Astrocyte (in vitro differentiated cells and primary cell): ENCODE measurements at places on chromosomes 11 and 22. TPM values are rescaled to one million over a fixed set of nuclear protein-coding genes. Genes with fewer than 3 reads are reported as not detected.

The CRYBA4 gene
- 1.1 and 2.0 TPM in 2 replicates for total RNA-seq

The TMEM151A gene
- total RNA-seq: 1.8 and 2.0 TPM in 2 replicates

The APOL3 gene
- total RNA-seq: 2.3 and 2.5 TPM in 2 replicates

The RASSF10 gene
- 1.2 and 2.0 TPM in 2 replicates for total RNA-seq

The TMEM218 gene
- total RNA-seq: 11.6 and 11.9 TPM in 2 replicates

The SELENOM gene
- 157 and 205 TPM in 2 replicates for total RNA-seq

The PDGFD gene
- 2.1 and 2.6 TPM in 2 replicates for total RNA-seq

The MMP1 gene
- 0.38 and 0.64 TPM in 2 replicates for total RNA-seq

The GAL gene
- 23.4 and 26.3 TPM in 2 replicates for total RNA-seq

The SF3B2 gene
- total RNA-seq: 169 and 170 TPM in 2 replicates

GRCh38 chr11:58286249-58286648, 18.2 kb upstream of the OR10W1 start:
- peak; percentile 25 for DNase-seq

DNA sequence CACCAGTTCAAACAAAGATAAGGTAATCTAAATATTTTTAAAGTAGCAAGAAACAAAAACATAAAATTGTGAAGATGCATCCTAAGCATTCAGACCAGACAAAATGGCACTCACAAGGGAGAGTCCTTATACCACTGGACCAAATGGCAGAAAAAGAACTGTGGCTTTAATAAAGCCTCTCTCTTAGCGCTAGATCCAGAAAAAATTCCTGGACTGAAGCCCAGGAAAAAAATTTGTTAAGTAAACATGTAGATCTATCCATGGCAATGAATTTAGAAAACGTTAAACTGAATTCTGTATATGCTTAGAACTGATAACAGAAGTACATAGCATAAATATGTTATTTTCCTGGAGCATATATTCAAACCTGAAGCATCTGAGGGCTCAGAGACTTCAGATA, 11.8 kb upstream of the CD59 start:
- DNase-seq: peak; percentile 42

DNA sequence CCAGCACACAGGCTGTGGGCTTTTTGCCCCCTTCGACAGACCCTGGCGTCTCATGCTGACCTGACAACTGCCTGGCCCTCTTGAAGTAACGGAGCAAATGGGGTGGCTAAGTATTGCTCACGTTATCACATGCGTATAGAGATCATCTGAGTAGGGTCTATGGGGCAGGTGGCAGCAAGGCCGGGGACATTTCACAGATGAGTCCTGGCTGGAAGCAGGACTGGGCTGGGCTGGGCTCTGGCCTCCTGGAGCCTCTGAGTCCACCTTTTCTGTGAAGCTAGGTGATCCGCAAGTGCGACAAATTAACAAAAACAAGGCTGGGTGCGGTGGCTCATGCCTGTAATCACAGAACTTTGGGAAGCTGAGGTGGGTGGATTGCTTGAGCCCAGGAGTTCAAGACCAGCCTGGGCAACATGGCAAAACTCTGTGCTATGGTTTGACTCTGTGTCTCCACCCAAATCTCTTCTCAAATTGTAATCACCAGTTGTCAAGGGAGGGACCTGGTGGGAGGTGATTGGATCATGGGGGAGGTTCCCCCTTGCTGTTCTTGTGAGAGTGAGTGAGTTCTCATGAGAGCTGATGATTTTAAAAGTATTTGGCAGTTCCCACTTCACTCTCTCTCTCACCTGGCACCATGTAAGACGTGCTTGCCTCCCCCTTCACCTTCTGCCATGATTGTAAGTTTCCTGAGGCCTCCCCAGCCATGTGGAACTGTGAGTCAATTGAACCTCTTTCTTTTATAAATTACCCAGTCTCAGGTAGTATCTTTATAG, 122.0 kb downstream of the MPPED1 start:
- DNase-seq: no peak

DNA sequence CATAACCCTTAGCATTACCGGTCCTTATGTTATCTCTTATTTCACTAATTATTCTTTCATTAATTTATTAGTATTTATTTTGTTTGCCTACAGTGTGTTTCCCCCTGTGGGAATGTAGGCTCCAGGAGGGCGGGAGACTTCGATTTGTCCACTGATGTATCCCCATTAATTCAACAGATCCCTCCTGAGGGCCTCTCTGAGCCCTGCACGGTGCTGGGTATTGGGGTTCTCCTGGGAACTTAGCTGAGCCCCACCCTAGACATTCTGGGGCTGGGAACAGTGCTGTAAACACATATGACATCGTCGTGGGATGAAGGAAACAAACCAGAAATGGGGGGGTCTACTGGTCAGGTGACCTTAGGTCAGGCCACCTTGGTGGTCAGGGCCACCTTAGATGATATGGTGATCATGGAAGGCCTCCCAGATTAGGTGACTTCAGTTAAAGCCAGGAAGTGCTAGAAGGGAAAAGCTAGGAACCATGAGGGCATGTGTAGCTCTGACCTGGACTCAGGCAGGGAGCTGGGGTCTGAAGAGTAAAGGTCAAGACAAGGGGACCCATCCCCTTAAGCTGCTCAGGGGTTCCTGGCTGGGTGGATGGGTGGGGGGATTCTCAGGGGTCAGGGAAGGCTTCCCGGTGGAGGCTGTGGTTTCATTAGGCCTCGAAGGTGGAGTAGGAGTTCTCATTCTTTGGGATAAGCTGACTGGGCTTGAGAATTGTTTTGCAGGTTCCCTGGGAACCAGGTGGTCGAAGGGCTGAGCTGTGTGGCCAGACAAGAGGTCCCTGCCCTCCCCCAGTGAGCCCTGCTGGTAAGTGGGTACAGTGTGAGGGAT, 1.0 kb downstream of the PHETA2 start:
- DNase-seq: no peak

DNA sequence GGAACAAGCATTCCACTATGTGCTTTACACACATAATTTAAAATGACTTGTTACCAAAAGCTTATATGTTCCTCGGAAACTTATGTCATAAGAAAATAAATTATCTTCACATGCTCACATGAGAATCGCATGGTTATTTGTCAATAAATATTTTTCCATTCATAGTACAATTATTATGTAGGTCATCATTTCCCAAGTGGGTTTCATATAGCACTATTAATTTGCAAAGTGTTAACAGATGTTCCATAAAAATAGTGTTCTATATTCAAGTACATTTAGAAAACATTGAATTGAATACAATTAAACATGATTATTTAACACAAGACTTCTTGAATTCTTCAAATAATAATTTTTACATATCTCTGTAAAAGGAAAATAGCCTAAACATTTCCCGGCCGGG, 23.9 kb downstream of the LRRC4C start:
- no peak for DNase-seq

DNA sequence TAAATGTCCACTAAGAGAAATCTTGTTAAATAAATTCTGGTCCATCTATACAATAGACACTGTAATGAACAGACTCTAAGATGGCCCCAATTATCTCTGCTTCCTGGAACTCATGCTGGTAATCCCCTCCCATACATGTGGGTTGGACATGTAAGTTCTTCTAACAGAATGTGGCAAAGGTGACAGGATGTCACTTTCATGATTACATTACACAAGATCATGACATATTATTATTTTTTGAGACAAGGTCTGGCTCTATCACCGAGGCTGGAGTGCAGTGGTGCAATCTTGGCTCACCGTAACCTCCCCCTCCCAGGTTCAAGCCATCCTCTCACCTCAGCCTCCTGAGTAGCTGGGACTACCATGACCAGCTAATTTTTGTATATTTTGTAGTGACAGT, 14.6 kb upstream of the NDUFC2 start:
- no peak for DNase-seq

- DNase-seq: peak; percentile 99
Observed at GRCh38 chr11:13118194-13118593, 109.1 kb downstream of the RASSF10 start.

DNA sequence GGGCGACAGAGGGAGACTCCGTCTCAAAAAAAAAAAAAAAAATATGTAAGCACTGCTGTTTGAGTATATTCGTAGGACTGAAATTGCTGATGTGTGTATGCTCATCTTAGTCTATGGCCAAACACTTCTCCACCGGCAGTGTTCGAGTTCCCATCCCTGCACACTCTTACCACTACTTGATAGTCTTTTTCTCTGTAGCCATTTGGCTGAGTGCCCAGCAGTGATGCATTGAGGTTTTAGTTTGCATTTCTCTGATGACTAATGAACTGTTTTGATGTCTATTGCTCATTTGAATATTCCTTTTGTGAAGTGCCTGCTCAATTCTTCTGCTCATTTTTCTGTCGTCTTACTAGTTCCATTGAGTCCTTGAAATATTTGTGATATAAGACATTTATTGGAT, 1.9 kb downstream of the TIRAP start:
- DNase-seq: peak; percentile 93

- no peak for DNase-seq
Observed at GRCh38 chr11:96230686-96231085, 112.3 kb downstream of the MAML2 start.

GRCh38 chr11:74925281-74925680, 23.6 kb downstream of the XRRA1 start:
- DNase-seq: peak; percentile 23

GRCh38 chr22:21030032-21030431, 2.3 kb downstream of the SLC7A4 start:
- DNase-seq: no peak

- no peak for DNase-seq
Observed at GRCh38 chr22:31816750-31817149, 62.9 kb downstream of the DEPDC5 start.

GRCh38 chr22:39212721-39213376, 31.9 kb downstream of the PDGFB start:
- DNase-seq: no peak

DNA sequence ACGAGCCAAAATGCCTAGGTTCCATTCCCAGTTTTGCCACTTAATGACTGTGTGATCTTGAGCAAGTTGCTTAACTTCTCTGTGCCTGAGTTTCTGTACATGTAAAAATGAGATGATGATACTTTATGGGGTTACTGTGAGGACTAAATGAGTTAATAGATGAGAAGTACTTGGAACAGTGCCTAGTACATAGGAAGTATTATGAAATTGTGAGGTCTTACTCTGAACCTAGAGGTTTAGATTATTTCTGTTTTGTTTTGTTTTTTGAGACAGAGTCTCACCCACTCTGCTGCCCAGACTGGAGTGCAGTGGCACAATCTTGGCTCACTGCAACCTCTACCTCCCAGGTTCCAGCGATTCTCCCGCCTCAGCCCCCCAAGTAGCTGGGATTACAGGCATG, 227.0 kb upstream of the POU2AF2 start:
- DNase-seq: no peak

GRCh38 chr11:6415797-6416196, 3.1 kb downstream of the APBB1 start:
- no peak for DNase-seq

DNA sequence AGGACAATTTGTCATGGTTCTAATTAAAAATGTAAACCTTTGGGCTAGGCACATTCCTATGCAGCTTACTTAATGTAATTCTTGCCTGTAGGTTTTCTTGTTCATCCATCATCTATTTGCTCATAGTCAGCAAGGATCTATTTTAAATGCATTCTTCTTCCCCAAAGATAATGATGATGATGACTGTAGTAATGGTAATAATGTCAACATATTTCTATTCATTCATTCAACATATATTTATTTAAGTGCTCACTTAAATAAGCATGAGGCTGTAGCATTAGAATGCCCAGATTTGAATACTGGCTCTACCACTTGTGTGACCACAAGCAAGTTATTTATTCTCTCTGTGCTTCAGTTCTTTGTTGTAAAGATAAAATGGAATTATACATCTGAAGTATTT, 169.6 kb upstream of the SYN3 start:
- DNase-seq: peak; percentile 4

DNA sequence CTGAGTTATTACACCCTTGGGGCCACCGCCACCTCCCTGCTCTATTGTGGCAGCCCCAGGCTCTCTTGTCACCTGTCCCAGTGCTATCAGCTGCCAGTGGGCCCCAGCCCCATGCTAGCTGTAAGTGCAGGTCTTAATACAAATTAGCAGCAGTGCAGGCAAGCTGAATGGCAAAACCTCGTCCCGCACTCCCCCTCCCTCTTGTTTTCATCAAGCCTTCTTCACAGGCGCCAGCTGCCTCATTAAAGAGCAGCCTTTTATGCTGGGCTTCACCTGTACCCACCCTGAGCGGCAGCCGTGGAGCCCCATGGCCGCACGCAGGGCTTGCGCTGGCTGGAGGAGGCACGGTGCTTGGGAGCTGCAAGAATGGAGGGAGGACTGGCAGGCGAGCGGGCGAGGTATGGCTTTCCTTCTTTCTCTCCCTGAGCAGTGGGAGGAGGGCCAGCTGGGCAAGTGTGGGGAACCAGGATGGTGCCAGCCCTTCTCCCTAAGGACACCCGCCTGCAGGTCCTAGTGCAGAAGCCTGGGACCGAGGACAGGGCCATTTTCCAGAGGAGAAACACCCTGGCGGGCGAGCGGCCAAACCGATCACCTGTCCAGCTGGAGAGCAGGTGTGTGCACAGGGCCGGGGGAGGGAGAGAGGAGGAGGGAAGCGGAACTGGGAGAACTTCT, 70.7 kb downstream of the FLI1 start:
- DNase-seq: no peak

- DNase-seq: no peak
Observed at GRCh38 chr11:57394203-57394965, 3.9 kb upstream of the PRG2 start.

DNA sequence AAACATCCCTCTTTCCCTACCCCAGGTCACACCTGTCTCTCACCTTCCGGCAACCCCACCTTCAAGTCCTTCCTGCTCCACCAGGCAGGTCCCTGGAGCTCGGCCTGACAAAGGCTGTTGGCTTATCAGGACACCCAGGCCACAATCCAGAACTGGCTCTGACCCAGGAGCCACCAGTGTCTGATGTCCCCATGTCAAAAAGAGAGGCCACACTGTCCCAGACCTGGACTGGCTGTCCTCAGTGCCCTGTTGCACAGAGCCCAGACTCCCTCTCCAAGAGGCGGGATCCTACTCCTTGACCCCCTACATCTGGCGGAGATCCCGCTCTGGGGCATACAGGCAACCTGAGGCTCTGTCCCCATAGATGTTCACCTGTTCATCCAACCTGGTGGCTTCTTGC, 116.0 kb downstream of the MN1 start:
- no peak for DNase-seq

DNA sequence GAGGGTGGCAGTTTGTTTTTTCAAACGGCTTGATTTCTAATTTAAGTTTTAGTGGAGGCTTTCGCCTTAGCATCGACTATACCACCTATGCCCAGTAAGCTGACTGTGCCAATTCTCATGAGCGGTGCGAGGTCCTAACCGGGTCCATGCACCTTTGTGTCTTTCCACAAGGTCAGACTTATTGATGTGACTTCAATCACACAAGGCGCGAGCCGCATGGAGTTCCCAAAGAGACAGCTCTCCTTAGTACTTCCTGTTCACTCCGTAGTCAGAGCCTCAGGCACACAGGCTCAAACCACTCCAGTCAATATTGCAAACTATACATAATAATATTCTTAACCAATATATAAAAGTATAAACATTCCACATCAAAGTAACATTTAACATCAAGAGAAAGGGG, 18.2 kb downstream of the ST14 start:
- no peak for DNase-seq

- peak; percentile 40 for DNase-seq
Observed at GRCh38 chr11:111586388-111586831, 15.8 kb upstream of the SIK2 start.
